ENCODE measurements at places on chromosomes 1 and 21.

GRCh38 chr1:240193679-240194078 is 102.0 kb downstream of the FMN2 start:
- DNase-seq, result no peak

DNA sequence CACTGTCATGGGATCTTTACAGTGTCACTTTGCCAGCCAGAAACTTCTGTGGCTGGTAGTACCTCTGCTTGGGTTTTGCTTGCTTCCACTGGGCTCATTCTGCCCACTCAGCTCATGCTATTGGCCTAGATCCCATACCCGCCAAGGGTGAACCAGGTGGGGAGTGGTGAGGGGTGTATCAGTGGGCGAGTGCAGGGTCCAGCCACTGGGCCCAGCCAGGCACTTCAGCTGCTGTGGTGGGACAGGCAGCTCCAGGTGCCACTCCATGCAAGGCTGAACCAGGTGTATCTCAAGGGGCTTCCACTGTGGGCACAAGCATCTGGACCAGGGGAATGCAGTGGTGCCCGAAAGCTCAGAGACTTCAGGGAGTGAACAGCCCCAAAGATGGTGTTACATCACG is 398.2 kb downstream of the NCAM2 start:
- no peak for DNase-seq

GRCh38 chr1:39116860-39117728 is 87.4 kb upstream of the MACF1 start:
- DNase-seq, result no peak

GRCh38 chr1:6358144-6358624 is 35.4 kb downstream of the ACOT7 start:
- no peak for DNase-seq

GRCh38 chr1:162690672-162691434 is 58.6 kb downstream of the DDR2 start:
- no peak for DNase-seq

- DNase-seq, result no peak
These were observed 90.4 kb downstream of the DHRS3 start for GRCh38 chr1:12527564-12527963.

DNA sequence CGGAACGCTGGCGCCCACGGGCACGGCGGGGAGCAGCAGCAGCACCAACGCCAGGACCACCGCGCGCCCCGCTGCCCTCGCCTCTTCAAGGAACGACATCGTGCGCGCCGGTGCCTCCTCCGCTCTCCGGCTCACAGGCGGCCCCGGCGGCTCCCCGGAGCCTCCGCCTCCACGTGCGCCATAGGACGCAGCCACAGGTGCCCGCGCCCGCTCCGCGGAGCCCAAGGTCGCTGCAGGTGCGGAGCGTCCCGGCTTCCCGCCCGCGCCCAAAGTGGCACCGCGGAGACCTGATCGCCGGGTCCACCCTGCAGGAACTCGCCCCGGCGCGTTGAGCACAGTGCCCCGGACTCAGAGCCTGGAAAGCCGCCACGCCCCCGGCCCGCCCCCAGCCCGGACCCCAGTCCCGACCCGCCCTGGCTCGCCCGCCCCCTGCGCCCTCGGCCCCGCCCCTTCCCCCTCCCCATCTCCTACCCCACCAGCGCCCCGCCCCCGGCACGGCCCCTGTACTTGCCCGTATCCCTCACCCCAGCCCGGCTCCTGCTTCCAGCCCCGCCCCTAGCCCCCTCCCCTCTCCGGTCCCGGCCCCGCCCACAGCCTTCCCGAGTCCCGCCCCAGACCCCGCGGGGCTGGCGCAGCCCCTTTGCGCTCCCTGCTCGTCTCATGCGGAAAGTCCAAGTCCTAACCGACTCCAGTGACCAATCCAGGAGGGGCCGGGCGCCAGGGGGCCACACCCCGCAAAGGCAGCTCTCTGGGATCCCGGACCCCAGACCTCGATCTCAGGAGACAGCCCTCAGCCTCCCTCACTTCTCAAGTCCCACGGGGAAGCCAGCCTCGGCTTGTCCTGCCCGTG is at the start of gene MEGF6:
MEGF6 (minus strand) TSS at position 339 of the 850 bp plus-strand sequence; CDS start at position 99, 240 bp downstream.
- peak; percentile 53 for DNase-seq

GRCh38 chr1:223716302-223716862 is 4.0 kb downstream of the CAPN2 start:
- peak; percentile 89 for DNase-seq

- no peak for DNase-seq
These were observed 7.3 kb downstream of the SCYL3 start for GRCh38 chr1:169886422-169886821.

DNA sequence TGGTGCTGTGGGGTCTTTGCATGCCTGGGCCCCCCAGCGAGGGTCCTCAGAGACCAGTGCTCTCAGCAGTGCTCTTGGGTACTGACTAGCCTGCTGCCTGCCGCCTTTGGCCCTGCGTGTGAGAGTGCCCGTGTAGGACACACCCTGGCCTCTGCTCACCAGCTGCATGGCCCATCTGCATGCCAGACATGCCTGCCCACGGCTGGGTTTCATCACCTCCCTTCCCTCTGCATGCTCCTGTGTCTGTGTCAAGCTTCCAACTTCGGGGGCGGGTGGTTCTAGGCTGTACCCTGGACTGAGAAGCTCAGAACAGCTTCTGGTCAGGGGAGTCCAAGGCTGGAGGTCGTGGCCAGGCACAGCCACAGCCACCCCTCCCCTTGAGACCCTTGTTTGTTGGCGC is 56.9 kb downstream of the PTPRF start:
- DNase-seq, result no peak

GRCh38 chr1:76281306-76281705 is 206.8 kb downstream of the ST6GALNAC3 start:
- DNase-seq, result no peak

DNA sequence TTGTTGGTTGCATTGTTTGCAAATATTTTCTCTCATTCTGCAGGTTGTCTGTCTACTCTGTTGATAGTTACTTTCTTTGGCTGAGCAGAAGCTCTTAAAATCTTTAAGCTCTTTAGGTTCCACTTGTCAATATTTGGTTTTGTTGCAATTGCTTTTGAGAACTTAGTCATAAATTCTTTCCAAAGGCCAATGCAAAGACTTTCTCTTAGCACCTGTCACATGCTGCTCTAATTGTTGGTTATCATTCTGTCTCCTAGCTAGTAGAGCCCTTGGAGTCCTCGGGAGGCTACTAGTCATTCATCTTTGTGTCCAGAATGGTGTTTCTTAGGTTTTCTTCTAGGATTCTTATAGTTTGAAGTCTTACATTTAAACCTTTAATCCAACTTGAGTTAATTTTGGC is 312.7 kb upstream of the PROX1 start:
- DNase-seq, result no peak

DNA sequence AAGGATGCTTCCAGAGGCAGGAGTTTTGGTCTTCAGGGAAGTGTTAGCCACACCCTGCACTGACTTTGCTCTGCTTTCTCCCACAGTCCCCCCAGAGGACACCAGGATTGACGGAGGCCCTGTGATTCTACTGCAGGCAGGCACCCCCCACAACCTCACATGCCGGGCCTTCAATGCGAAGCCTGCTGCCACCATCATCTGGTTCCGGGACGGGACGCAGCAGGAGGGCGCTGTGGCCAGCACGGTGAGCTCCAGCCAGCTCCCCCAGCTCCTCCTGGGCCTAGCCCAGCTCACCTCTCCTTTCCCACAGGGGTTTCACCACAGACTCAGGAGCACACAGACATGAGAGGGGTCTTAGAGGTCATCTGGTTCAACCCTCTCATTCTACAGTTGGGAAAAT is 90.9 kb downstream of the KIRREL1 start:
- DNase-seq, result no peak

DNA sequence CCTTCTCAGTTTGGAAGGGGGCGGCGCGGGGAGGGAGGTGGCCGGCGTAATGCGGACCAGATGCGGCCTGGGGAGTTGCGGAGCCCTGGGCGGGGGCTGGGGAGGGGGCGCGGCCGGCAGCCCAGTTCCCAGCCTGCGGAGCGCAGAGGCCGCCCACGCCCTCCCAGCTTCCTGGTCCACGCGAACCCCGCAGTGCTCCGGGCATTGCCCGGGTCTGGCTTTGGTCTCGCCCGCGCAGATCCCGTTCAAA is 695 bp downstream of the DMBX1 start:
- DNase-seq, result no peak

DNA sequence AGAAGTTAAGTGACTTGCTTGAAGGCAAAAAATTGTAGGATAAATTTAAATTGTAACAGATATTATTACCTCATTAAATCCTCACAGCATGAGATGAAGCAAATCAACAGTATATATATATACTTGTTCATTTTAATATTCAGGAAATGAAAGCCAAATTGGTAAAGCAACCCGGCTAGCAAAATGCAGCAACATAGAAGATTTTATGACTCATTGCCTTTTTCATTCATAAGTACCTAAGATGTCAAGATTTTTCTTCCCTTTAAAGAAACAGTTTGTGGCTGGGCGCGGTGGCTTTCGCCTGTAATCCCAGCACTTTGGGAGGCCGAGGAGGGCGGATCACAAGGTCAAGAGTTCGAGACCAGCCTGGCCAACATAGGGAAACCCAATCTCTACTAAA is 190.5 kb upstream of the NRIP1 start:
- DNase-seq, result no peak

DNA sequence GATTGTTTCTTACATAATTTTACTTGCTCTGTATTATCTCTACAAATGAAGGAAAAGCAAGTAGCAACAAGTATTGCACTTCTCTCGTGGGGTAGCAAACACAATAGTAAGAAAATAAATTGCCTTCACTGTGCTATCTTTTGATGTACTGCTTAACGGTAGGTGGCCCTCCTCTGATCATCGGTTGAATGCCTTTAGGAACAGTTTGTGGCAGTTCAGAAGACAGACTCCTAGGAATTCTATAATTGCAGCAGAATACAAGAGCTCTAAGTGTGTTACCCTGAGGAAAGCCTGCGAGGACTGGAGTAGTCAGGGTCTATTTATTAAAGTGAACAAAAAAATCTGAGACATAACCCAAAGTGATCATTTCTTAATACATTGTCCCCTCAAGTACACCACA is 1135.9 kb downstream of the KCNT2 start:
- DNase-seq, result no peak

DNA sequence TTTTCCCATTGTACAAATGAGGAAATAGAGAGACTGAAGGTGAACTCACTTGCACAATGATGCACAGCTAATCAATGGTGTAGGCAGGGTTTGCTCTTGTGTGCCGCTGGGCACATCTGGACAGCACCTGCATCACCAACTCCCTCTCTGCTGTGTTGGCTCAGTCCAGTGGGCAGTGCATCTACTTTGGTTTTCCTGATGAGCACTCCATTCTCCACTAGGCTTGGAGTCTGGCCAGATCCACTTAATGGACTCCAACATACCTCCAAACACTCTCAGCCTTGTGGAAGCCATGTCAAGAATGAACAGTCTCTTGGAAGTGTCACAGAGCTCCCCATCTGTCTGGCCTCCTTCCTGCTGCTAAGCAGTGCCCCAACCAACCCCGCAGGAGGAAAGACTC is 152.2 kb downstream of the HIVEP3 start:
- DNase-seq, result no peak
